H9 (cell line): ENCODE measurements at places on chromosomes 7 and 10.

DNA sequence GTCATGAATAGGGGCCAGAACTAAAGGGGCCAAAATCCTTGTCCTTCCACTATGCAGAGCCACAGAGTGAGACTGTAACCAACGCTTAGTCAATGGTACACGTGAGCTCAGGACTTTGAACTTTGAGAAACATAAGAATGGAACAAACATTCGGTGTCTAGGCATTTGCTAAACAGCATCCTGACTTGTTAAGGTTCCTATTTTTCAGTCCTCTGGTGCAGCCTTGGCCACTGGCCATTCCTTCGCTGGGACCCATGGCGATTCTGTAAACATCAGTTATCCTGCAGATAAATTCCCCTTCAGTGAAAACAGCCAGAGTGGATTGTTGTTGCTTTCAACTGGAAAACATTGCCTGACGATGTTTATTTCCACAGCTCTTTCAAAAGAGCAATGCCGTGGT lies 266.8 kb downstream of the SORCS1 start:
- no peak for DNase-seq

DNA sequence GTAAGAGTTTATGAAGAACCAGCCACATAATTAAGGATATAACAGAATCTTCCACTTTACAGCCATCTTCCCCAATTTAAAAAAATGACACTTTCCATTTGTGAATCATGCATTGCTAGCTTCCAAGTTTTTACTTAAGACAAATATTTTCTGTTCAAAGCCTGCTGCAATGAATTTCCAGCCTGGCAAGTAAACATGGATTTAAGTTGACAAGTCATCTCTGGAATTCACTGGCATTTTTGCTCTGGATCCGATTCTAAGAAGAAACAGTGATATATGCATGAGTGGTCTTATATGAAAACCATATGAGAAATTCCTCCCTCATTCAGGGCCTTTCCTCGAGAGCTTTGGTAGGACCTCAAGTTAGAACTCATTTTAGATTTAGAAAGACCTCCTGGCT lies 116.1 kb upstream of the CDCA7L start:
- DNase-seq = no peak

DNA sequence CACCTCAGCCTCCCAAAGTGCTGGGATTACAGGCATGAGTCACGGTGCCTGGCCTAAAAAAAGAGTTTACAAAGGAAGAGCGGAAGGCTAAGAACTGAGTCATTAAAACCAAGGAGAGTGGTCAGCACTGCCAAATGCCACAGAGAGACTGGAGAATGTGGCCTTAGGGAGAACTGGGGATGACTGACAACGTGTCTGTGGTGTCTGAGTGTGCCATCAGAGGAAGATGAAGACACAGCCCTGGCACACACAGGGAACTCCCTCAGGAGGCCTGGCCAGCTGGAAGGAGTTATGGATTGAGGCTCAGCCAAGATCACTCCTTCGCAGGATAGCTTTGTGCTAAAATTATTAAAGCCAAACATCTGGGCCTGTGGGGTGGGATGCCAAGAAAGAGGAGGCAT lies 3.9 kb upstream of the INA start:
- DNase-seq = no peak

DNA sequence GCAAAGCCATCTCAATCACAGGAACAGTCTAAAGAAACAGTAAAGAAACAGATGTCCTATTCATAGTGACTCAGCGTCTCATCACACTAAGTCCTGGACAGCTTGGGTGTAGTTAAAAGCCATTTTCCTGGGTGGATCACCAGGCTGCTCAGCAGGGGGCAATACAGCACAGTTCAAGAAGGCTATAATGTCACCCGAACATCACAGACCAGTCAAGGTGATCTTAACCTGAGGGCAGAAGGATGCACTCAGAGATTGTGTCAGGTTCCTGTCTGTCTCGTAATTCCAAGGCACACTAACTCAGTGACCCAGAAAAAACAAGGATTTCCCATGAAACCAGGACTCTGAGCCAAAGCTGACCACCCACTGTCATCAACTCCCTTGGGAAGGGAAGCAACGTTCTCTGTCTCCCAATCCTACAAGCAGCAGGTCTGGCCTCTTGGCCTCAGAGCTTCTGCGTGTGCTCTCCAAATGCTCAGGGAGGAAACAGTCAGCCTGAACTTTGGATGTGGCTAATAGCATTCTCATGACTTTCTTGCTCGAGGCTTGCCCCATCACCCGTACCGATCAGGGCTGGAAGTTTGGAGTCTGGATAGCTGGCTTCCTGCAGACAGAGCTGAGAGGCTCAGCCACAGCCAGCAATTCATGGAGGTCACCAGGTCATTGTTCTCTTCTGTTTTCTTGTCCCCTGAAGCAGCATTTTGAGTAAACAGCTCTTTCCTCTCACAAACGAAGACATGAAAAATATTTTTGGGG lies 90.4 kb upstream of the FAM171A1 start:
- no peak for DNase-seq

GRCh38 chr10:79125092-79125491 lies 56.3 kb downstream of the ZMIZ1 start:
- DNase-seq = no peak

- DNase-seq = no peak
Measured at GRCh38 chr10:36109399-36110023, 467.4 kb upstream of the FZD8 start.

DNA sequence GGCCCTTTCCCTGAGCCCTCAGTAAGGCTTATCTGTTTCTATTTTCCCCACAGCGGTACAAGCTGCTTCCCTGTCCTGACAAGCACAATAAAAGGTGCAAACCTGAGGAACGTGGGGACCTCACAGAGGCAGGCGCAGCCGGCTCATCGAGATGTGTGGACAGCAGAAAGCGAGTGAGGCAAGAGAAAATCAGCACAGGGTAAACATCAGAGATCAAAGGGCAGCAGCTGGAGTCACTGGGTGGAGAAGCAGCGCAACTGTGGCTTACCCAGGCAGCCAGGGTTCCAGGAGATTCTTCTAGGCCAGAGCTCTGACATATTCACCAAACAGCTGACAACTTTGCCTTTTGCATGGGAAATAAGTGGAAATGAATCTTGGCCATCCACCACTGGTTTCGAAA lies 212.6 kb downstream of the WDR11 start:
- no peak for DNase-seq

GRCh38 chr10:122176232-122177213 lies 94.6 kb upstream of the BTBD16 start:
- no peak for DNase-seq

DNA sequence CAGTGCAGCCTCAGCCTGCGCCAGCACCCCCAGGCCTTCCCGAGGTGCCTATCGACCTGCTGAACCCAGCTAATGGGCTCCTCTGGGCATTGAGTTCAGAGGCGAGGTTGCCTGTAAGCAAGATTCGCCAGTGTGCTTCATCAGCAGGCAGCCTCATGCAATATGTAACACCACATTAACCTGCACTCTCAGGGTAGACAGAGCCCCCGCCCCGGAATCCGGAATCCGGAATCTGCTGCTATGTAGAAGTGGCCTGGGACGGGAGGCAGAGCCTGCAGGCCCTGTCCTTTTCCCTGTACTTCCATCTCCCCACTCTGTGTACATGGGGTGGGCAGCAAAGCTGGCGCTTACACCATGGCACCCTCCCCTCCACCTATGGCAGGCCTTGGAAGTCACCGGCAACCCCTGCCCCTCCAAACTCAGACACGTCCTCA lies 83.9 kb upstream of the RET start:
- DNase-seq = no peak

- DNase-seq = peak; percentile 79
Measured at GRCh38 chr7:44348300-44348699, 22.9 kb upstream of the CAMK2B start.

GRCh38 chr10:67849331-67850011 lies 11.5 kb upstream of the DNAJC12 start:
- DNase-seq = peak; percentile 94

GRCh38 chr7:132429181-132429580 lies 147.1 kb downstream of the PLXNA4 start:
- DNase-seq = no peak

DNA sequence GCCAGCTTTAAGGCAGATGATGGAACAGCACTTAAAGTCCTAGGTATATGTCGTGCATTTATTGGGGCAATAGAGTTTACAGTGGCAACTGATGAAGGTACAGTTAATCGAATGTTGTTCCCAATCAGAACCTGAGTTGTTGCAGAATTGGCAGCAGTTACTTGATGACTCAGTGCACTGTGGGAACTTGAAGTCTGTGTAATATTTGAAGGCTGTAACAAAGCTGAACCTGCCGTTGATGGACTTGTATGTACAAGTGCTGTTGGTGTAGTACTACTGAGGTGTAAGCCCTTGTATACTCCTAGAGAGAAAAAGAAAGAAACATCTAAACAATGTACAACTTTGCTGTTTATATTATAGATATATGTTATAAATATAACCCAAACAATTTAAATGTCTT lies 75.3 kb downstream of the EPC1 start:
- DNase-seq = no peak

DNA sequence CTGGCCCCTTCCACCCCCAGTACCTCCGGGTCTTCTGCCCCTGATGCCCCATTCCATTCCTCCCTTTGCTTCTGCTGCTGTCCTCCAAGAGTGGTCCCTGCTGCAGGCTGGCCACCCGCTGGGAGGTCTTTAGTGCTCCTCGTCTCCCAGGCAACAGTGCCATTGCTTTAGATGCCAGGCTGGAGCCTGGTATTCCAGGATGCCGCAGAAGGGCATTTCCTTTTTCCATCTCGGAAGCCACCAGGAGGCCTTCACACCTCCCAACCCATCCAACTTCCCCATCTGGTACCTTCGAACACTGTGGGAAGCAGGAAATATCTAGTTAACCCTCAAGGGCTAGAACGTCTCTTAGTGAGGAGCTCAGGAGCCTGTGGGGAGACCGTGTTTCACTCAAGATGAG lies 92.9 kb upstream of the DUSP5 start:
- DNase-seq = no peak

DNA sequence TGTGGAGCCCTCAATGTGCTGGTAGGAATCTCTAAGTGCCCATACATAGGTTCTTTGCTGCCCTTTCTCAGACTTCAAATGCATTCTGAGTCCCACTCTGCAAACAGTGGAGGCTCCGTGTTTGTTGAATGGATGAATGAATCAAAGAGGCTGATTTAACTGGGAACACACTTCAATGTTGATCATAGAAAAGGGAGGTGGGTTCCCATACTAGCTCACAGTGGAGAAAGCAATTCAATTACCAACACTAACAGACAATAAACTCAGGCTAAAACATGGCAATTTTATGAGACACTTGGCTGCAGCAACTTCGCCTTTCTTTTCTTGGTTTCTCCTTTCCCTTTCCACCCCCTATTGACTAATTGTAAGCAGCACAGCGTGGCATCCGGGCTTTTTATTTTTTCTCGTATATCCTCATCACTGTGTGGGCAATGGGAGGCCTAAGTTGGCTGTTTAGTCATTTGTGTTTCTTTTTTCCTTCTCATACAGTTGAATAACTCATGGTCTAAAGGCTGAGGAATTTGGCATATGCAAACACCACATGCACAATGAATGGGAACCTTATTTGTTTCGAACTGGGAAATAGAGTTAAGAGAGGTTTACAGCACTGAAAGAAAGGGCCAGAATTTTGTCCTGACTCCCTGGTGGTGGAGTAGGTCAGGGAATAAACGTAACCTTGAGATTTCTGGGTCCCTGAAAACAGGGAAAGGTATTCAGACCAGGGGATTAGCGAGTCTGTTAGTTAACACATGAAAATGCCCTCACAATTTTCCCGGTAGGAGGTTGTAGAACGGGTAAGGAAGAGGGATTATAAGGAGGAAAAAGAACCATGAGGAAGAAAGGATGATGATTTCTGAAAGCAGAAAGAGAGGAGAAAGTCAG lies 858.5 kb downstream of the KCNMA1 start:
- DNase-seq = peak; percentile 28
